ENCODE measurements at places on chromosomes 13 and 19.

- no peak for DNase-seq
Measured at GRCh38 chr13:41648314-41648935, 191.1 kb downstream of the RGCC start.

DNA sequence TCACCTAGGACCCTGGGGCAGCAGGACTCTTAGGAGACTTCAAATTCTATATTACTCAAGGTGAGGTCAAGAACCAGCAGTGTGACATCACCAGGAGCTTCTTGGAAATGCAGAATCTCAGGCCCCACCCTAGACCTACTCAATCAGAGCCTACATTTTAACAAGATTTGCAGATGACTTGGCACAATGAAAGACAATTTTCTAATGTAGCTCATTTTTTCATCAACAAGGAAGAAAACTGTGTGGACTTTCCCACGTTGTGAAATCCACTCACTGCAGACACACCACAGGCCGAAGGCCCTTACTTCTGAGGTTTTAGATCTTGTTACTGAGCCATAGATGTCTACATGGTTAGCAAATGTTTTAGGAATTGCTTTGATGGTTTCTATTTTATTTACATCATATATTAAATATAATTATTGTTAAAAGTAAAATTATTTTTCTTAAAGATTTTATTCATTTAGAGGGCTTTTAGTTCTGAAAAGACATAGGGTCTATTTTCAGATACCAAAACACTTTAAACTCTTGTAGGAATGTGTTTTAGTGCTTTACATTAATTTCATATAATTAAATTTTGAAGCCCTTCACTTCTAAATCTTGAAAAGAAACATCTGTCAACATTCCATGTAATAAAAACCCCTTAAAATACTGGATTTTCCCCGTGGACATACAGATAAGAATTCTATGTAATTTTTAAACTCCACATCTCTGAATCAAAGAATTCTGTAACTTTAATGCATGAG lies 18.5 kb upstream of the STARD13 start:
- DNase-seq, result no peak

DNA sequence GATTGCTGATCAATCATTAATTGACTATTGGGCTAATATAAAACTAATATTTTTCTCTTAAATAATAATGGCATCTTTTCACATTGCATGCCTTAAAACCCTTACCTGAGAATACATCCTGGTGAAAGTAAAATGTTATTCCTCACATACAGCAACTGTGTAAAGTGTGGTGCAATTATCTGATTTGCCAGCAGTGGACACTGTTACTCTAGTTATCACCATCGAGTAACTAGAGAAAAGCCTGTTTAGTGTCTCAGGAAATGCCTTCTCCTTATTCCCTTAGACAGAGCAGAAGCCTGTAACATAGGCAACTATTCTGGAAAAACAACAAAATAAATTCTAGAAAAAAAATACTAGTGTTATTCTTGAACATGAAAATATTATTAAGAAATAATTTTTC lies 459.8 kb downstream of the FGF14 start:
- no peak for DNase-seq

DNA sequence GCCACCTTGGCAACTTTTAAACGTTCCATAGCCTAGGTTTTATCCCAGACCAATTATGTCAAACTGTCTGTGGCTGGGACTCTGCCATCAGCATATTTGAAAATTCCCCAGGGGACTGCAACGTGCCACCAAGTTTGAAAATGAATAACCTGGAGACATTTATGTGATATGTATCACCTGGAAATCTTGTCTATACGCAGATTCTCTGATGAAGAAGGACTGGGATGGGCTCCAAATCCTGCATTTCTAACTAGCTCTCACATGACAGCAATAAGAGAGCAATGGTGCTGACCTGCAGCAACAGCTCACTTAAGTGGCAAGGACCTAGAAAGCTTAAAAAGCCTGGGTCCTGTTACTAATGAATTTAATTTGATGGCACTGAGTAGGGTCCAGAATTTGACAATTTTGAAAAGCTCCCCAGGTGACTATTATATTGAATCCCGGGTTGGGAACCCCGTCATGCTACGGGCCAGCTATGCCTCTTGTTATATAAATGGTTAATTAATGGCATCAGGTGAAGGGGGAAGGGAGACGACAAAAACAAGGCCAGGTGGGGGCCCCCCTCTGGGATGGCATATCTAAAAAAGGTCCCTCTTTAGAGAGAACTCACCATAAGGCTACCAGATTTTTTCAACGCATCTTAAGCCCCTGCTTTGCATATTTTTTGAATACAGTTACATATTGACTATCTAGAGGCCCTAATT lies 213.7 kb downstream of the ZIC5 start:
- no peak for DNase-seq

- DNase-seq, result no peak
Measured at GRCh38 chr13:23656637-23657371, 86.6 kb downstream of the TNFRSF19 start.

DNA sequence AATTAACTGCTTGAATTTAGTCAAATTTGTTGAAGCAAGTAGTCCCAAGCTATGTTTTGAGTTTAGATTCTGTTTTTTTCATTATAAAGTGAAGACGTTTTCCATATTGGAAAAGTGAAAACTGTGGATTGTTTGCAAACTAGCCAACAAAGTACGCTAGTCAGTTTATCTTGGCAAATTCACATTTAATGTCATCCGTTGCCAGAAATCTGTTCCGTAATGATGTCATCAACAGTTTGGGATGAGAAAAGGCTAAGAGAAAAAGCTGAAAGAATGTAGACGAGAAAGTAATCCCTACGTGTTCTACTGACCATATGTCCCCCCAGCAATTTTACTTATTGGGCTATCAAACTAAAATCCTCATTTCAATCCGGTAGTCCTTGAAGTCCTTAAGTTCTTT lies 419.6 kb downstream of the GPC6 start:
- no peak for DNase-seq

DNA sequence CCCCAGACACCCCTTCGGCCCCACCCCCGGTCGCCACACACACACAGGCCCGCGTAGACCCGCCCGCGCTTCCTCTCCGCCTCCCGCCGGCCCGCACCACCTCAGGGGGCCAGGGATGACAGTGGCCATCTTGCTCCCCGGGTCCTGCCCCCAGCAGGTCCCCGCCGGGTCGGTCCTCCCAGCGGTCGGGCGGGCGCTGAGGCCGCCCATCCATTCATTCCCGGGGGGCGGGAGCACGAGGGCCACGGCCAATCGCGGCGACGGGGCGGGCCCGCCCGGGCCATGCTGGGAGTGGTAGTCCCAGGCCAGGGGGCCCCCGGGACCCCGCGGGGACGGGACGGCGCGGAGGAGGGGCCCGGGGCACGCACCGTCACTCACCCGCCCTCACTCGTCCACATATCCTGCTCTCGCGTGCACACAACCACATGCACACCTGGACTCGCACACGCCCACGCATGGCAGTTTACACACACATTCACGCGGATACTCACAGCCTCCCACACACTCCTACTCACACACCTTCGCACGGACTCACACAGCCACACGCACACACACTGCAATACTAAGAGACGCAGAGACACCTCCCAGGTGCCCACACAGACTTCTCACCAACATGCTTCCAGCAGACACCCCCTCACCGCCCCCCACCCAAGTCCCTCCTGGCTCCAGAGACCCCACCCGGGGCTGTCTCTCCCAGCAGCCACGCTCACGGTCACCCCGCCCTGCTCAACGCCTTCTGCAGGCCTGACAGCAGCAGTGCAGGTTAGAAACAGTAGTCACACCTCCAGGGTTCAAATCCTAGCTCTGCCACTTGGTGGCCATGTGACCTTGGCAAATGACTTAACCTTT lies at the start of gene DPF1:
TSS of gene DPF1 (minus strand) at position 209 of the 849 bp plus-strand sequence. CDS start at position 129, 80 bp downstream.
- DNase-seq, result peak; percentile 7

DNA sequence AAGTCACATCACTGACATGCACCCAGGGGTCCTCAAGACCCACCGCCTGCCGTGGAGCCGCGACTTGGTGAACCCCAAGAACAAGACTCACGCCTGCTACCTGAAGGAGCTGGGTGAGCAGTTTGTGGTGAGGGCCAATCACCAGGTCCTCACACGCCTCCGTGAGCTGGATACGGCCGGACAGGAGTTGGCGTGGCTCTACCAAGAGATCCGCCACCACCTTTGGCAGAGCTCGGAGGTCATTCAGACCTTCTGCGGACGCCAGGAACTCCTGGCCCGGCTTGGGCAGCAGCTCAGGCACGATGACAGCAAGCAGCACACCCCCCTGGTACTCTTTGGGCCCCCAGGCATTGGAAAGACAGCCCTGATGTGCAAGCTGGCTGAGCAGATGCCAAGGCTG lies 29.7 kb downstream of the NWD1 start:
- no peak for DNase-seq
